ENCODE measurements at places on chromosomes 11 and 22. TPM values are rescaled to one million over a fixed set of nuclear protein-coding genes. Genes with fewer than 3 reads are reported as not detected.

Gene MS4A4A
- not detected for total RNA-seq

Gene SCGB1C1
- total RNA-seq, result not detected

Gene C22orf15
- not detected for total RNA-seq

Gene TSG101
- total RNA-seq, result 124 TPM

Gene ROBO3
- total RNA-seq, result 3.0 TPM

Gene APOL1
- 9.7 TPM for total RNA-seq

Gene HIC2
- 2.5 TPM for total RNA-seq

Gene OSM
- not detected for total RNA-seq

Gene TNNT3
- not detected for total RNA-seq

Gene TRPM5
- not detected for total RNA-seq

Gene PACS1
- 80.4 TPM for total RNA-seq

Gene ACRV1
- not detected for total RNA-seq

Gene CYTH4
- 0.94 TPM for total RNA-seq

Gene PPP1R14B
- 394 TPM for total RNA-seq

Gene CCDC116
- total RNA-seq, result 0.06 TPM

Gene ABCC8
- 1.6 TPM for total RNA-seq

Gene MS4A15
- not detected for total RNA-seq

Gene C11orf42
- total RNA-seq, result not detected

Gene IFT27
- 16.2 TPM for total RNA-seq

Gene CWF19L2
- total RNA-seq, result 2.9 TPM

Gene DRD2
- total RNA-seq, result not detected

Gene NLRP6
- total RNA-seq, result 0.08 TPM

Gene CSTPP1
- total RNA-seq, result 29.4 TPM

Gene GANAB
- total RNA-seq, result 246 TPM

Gene DBX1
- total RNA-seq, result not detected

Gene CCS
- 30.2 TPM for total RNA-seq

Gene OR4A15
- not detected for total RNA-seq

Gene OR4C3
- not detected for total RNA-seq

Gene DDTL
- 1.7 TPM for total RNA-seq

Gene TBX1
- 4.1 TPM for total RNA-seq

Gene CCDC73
- total RNA-seq, result not detected

Gene TMEM45B
- 0.08 TPM for total RNA-seq

Gene HBB
- not detected for total RNA-seq

Gene MSANTD2
- 5.0 TPM for total RNA-seq

Gene OR8G5
- not detected for total RNA-seq

Gene LMNTD2
- 2.1 TPM for total RNA-seq

Gene ALDH3B1
- total RNA-seq, result 141 TPM

Gene C22orf42
- not detected for total RNA-seq

Gene PLAAT5
- total RNA-seq, result not detected

Gene NXPE4
- total RNA-seq, result not detected

Gene KCNK4
- total RNA-seq, result not detected

Gene OR8J3
- not detected for total RNA-seq

Gene OR5P2
- not detected for total RNA-seq

Gene BIK
- 0.89 TPM for total RNA-seq

Gene RASD2
- total RNA-seq, result 1.1 TPM

Gene NCR3LG1
- 2.1 TPM for total RNA-seq

Gene H19
- 6.6 TPM for total RNA-seq

Gene TMEM135
- 17.6 TPM for total RNA-seq

Gene UCP3
- total RNA-seq, result 1.1 TPM

Gene SYT9
- total RNA-seq, result 0.27 TPM

Gene MRGPRX4
- total RNA-seq, result not detected

Gene NOX4
- not detected for total RNA-seq

Gene LRRN4CL
- total RNA-seq, result 0.07 TPM

Gene CTTN
- 213 TPM for total RNA-seq

Gene MUC2
- 0.93 TPM for total RNA-seq

Gene TREH
- total RNA-seq, result not detected

Gene ZNRF3
- 5.4 TPM for total RNA-seq

Gene TMEM121B
- total RNA-seq, result 0.14 TPM

Gene ANGPTL5
- total RNA-seq, result not detected

Data from A549 treated with RU486 at 1 μM for 4 hours (cell line).